ENCODE measurements at places on chromosomes 2 and 18.
A peak's percentile ranks its signal among the peaks of the same experiment; 100 is the strongest.

- no peak for DNase-seq
These were observed 3.8 kb upstream of the ATP6V1C2 start for GRCh38 chr2:10717628-10718027.

DNA sequence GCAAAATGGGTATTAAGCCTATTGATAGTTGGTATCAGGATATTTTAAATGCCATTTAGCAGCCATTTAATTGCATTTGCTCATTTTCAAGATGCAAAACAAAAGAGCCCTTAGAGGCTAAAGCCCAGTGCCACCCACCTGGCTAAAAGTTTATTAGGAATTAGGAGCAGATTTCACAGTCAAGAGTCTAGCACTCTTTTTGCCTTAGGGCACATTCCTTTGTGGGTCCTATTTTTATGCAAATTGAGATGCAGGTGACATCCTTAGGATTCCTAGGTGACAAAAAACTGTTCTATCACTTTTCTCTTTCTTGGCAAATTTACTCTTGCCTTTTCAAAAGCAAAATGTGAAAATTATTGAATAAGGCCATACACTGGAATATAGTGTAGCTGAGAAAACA lies 42.0 kb downstream of the CTNNA2 start:
- no peak for DNase-seq

DNA sequence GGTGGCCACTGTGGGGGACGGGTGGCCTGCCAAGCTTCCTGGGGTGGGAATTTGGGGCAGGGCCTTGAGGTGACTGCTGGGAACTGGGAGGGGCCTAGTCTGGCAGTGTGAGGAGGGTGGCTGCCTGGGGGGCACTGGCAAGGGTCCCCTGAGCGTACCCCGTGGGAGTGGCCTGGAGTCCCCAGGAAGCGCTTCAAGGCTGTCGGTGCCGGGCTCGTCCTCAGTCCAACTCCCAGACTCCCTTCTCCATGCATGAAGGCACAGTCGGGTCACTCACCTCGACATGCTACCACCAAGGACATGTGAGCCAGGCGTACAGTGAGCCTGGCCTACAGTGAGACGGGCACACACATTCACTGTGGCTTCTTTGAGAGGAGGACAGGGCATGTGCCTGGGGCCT lies 105.3 kb downstream of the SMIM21 start:
- DNase-seq, result no peak

DNA sequence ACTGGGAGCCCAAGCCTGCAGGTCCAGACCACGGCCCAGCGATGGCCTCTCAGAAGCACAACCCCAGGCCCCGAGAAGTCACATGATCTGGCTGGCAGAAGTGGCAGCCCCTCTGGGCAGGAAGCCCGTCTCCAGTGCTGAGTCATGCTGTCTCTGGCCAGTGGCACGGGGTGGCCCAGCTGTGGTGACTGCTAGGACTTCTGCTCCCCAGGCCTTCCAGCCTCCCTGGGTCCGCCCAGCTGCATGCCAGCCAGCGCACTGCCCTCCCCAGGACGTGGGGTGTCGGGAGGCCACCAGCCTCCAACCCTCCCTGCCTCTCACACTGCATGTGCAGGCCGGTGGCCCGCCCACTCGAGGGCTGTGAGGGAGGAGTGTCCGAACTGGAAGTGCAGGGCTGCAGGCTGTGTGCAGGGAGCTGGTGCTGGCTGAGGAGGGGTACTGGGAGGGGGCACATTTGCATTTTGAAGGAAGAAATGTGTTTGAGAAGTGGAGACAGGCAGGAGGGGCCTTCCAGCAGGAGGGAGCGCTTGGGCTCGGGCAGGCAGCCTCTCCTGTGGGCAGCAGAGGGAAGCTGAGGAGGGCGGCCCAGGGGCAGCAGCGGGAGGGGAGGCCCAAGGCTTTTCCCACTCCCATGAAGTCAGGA lies 17.0 kb upstream of the HPCAL1 start:
- no peak for DNase-seq

GRCh38 chr2:180359522-180360282 lies 352.6 kb upstream of the CWC22 start:
- peak; percentile 30 for DNase-seq

- no peak for DNase-seq
These were observed 21.0 kb upstream of the GLS start for GRCh38 chr2:190859347-190860297.

DNA sequence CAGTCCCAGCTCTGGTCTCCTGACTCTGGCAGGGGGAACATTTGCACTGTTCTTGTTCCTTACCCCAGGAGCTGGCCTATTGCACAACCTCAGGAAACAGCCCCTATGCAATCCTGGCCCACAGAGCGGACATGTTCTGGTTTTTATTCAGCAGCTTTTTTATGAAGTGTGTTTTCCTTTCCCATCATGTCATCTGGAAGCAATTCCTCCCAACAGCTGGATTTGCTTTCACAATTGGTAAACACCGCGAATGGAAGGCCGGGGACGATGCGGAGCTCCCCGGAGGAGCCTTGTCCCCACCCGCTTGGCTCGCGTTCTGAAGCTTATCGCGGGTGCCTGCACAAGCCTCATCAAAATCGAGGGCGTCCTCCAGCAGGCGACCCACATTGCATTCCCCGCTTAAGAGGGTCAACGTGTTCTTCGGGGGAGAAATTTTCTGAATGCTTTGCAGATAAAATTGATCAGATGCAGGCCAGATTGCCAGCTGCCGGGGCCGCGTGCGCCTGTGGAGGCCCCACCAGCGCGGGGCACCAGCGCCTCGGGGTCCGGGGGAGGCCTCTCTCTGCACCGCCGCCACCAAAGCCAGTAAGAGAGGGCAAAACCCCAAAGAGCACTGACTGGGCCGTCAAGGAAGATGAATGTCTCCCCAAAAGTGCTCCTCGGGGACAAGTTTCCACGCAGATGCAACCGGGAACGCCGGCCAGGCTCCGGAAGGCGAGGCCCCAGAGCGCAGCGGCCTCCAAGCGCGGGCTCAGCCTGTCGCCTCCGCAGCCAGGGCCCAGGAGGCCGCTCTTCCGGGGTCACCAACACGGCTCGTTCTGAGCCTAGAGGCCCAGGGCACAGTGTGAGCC lies 60.3 kb upstream of the SP3 start:
- DNase-seq, result no peak

DNA sequence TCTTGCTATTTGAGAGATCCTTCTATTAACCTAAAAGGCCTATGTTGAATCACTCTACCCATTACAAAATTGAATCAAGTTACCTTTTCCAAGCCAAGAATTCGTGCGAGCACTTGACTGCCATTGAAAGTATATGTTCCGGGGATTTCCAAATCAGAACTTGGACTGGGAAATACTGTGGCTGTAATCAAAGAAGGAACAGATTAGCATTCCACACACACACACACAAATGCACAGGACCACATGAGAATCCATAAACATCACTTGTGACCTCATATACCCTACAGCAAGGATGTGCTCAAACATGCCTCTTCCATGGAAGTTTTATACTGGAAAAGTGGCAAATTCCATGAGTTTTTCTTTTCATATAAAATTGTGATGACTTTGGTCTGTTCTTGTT lies 86.0 kb downstream of the ABCA12 start:
- no peak for DNase-seq

DNA sequence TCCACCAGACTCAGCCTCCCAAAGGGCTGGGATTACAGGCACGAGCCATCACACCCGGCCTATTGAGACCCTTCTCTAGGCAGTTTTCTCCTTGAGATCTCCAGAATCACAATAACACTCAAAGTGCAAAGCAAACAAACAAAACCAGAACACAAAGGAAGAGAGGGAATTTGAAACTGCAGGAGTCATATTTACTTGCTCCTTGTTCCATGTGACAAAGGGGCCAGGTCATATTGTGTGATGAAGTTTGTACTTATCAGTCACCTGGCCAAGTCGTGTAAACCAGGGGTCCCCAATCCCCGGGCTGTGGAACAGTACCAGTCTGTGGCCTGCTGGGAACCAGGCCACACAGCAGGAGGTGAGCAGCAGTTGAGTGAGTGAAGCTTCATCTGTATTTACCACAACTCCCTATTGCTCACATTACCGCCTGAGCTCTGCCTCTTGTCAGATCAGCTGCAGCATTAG lies 26.5 kb downstream of the SCYGR8 start:
- DNase-seq, result no peak

DNA sequence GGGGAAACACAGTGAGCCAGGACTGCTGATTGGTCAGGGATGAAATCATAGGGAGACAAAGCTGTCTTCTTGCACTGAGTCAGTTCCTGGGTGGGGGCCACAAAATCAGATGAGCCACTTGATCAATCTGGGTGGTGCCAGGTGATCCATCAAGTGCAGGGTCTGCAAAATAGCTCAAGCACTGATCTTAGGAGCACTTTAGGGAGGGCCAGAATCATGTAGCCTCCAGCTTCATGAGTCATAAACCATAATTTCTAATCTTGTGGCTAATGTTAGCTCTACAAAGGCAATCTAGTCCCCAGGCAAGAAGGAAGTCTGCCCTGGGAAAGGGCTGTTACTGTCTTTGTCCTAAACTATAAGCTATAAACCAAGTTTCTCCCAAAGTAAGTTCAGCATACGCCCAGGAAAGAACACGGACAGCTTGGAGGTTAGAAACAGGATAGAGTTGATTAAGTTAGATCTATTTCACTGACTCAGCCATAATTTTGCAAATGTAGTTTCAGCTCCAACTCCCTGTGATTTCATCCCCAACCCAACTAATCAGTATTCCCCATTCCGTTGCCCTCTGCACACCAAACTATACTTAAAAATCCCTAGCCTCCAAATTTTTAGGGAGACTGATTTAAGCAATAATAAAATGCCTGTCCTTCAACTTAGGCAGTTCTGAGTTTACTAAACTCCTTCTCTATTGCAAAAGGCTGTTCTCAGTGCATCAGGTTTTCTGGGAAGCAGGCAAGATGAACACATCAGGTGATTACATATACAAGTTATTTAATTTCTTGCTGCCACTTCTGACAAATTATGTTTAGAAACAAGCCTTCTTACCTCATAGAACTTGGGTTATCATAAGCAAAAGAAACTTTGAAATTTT lies 226.9 kb upstream of the SPOPL start:
- DNase-seq, result no peak

GRCh38 chr2:21841341-21841740 lies 717.6 kb downstream of the TDRD15 start:
- DNase-seq, result no peak

DNA sequence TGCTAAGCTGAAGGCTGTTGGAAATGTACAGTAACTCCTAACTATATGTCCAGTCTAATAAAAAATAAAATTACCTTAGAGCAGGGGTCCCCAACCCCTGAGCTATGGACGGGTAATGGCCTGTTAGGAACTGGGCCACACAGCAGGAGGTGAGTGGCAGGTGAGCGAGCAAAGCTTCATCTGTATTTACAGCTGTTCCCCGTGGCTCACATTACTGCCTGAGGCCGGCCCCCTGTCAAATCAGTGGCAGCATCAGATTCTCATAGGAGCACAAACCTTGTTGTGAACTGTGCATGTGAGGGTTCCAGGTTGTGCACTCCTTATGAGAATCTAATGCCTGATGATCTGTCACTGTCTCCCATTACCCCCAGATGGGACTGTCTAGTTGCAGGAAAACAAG lies 73.1 kb upstream of the CXCR4 start:
- no peak for DNase-seq
